Stimulated activated naive CD8-positive, alpha-beta T cell treated with anti-CD3 and anti-CD28 coated beads, Interleukin-15, amount 100 ng/mL, for 72 hours (primary cell): ENCODE measurements at places on chromosomes 3 and 15.

- DNase-seq: no peak
Observed at GRCh38 chr15:74141591-74141990, 11.2 kb downstream of the ISLR2 start.

GRCh38 chr3:160040181-160040580 lies 51.5 kb downstream of the IL12A start:
- no peak for DNase-seq

DNA sequence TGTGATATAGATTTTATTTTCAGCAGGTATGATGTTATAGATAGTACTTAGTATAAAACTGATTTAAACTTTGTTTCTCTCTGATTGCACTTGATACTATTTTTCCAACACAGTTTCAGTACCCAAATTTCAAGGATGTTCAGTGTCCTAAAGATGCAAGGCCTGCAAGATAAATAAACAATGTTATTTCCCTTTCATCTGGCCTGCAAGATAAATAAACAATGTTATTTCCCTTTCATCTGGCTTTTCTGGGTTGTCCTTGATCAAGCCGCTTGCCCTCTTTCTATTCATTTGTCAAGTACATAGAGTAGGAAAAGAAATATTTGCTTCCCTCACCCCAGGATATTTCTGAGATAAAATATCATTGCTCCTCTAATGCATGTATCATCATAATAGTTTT lies 571.0 kb downstream of the FGF12 start:
- DNase-seq: no peak

- DNase-seq: no peak
Observed at GRCh38 chr3:184481984-184482671, 79.5 kb upstream of the EPHB3 start.

GRCh38 chr15:77753281-77753873 lies 120.7 kb upstream of the LINGO1 start:
- no peak for DNase-seq

GRCh38 chr15:77031376-77032050 lies 36.6 kb downstream of the PSTPIP1 start:
- peak; percentile 34 for DNase-seq

DNA sequence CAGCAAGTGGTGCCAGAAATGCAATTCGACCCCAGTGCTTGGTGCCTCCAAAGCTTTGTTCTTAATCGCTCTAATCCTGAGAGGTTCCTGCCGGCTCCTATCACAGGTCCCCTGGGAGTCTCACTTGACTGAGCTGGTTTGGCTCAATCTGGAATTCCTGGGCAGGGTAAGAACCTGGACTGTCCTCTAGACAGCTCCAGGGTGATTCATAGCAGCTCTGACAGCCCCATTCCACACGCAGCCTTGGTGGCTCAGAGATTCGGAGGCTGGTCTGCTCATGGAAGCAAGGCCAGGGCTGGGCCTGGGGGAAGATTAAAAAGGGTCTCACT lies 37.9 kb downstream of the MYO5C start:
- DNase-seq: no peak

GRCh38 chr15:53611145-53611920 lies 148.1 kb downstream of the WDR72 start:
- DNase-seq: no peak

DNA sequence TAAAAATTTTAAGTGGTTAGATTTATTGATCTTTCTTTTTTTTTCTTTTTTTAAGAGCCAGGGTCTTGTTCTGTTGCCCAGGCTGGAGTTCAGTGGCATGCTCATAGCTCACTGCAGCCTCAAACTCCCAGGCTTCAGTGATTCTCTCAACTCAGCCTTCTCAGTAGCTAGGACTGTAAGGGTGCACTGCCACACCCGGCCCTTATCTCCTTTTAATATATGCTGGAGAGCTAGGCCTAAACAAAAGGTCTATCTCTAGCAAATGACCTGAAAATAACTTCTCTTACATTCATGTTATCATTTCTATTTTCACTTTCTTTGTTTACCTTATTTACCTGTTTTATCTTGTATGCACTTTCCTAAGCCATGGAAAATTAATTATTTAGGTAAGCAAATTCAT lies 35.2 kb upstream of the MELTF start:
- DNase-seq: no peak

DNA sequence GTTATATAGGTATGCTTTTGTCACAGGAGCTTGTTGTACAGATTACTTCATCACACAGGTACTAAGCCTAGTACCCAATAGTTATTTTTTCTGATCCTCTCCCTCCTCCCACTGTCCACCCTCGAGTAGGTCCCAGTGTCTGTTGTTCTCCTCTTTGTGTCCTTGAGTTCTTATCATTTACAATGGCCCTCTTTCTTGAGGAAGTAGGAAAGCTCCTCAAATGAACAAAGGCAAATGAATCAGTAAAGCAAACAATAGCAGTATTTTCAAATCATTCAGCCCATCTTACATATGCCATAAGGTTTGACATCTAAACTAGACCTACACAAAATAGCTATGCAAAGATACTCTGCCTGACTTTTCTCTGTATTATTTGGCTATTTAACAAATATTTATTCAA lies 211.5 kb downstream of the CDIN1 start:
- DNase-seq: no peak

- no peak for DNase-seq
Observed at GRCh38 chr3:128348075-128348474, 118.6 kb downstream of the DNAJB8 start.

- peak; percentile 22 for DNase-seq
Observed at GRCh38 chr15:68843425-68844311, 23.0 kb upstream of the ANP32A start.

GRCh38 chr3:44031387-44032380 lies 210.0 kb upstream of the TOPAZ1 start:
- DNase-seq: no peak

GRCh38 chr15:69161079-69161877 lies 843 bp downstream of the GLCE start:
- peak; percentile 27 for DNase-seq

DNA sequence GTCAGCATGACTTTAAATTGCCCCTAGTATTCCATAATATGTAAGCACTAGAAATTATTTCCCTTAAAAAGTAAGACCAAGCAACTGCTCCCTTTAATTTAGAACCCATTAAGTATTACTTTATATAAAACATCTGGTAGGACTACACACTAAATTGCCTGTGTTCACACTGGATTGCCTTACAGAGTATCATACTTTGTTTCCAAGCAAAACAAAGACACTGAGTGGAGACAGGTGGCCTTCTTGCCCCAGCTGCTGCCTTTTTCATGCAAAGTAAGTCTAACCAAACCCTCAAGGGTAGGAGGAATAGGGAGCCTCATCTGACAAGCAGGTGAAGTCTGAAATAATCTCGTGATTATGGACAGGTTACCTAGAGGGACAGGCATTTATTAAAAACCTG lies 87.3 kb downstream of the PEX5L start:
- DNase-seq: no peak

- no peak for DNase-seq
Observed at GRCh38 chr3:12286927-12287726, 1.7 kb upstream of the PPARG start.

- no peak for DNase-seq
Observed at GRCh38 chr3:103613397-103614156, 1178.8 kb downstream of the ZPLD1 start.

DNA sequence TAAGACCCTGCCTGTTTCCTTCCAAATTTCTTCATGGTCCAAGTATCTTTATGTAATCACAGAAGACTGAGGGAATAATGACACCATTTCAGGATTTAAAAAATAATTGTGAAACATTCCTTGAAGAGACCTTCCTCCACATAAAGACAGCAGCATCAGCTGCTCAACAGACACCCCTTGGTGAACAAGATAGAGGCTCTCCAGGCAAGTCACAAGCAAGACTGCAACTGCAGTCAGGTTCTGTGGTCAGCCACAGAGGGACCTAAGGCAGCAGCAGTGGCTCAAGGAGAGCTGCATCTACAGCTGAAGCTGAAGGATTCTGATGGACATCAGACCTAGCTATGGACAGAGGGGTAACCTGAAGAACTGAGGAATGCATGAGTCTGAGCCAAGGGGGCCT lies 97.2 kb upstream of the C3orf80 start:
- DNase-seq: no peak

GRCh38 chr3:7574435-7574834 lies 713.5 kb downstream of the GRM7 start:
- DNase-seq: no peak

DNA sequence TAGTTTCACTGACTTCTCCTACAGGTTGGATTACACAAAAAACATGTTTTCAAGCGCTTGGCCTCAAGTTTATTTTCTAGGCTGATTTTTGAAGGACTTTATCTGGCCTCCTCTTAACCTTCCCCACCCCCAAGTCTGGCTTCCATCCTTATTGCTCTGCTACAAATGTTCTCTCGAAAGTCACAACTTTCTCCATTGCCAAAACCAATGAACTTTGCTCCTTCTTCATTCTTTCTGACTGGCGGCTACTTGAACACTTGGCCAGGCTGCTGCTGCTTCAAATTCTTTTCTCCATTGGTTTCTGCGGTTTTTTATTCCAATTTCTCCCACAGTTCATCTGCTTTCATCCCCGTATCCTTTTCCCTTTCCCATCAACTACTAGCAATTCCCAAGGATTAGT lies 106.6 kb downstream of the TOP2B start:
- DNase-seq: no peak

- no peak for DNase-seq
Observed at GRCh38 chr15:39296955-39297354, 283.9 kb upstream of the THBS1 start.

DNA sequence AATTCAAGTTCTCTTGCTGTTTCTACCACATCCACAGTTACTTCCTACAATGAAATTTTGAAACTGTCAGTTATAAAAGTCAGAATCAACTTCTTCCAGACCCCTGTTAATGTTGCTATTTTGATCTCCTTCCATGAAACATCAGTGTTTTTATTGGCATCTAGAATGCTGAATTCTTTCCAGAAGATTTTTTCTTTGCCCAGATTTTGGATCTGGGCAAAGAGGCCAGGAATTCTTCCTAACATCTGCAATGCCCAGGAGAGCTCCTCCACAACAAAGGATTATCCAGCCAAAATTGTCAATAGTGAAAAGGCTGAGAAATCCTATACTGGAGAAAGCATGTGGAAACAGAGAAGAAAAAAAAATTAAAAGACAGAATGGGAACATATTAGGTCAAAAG lies 75.5 kb downstream of the SERPINI1 start:
- DNase-seq: no peak

- DNase-seq: peak; percentile 38
Observed at GRCh38 chr3:188049606-188050530, 104.1 kb upstream of the LPP start.

DNA sequence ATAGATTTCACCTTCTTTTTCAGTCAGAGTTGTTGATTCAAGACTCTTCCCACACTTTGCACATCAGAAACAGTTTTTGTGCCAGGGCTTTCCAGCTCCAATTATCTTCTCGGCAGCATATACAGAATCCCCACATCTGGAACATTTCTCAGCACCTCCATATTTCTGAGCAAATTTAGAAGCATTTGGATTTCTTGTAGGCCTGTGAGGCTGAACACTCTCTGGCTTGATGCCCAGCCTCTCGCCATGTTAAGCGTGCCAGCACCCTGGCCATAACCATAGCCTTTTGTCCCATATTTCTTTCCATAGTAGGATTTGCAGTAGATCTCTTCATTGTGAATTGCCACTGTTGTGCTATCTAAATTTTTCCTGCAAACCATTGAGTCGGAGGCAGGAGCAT lies 28.3 kb downstream of the CD80 start:
- no peak for DNase-seq

GRCh38 chr3:164673738-164674137 lies 404.6 kb downstream of the SI start:
- DNase-seq: no peak

- no peak for DNase-seq
Observed at GRCh38 chr3:175005881-175006280, 146.7 kb downstream of the NAALADL2 start.

GRCh38 chr15:84947947-84948830 lies 33.5 kb upstream of the PDE8A start:
- no peak for DNase-seq

- DNase-seq: no peak
Observed at GRCh38 chr3:175066617-175067415, 207.7 kb downstream of the NAALADL2 start.

DNA sequence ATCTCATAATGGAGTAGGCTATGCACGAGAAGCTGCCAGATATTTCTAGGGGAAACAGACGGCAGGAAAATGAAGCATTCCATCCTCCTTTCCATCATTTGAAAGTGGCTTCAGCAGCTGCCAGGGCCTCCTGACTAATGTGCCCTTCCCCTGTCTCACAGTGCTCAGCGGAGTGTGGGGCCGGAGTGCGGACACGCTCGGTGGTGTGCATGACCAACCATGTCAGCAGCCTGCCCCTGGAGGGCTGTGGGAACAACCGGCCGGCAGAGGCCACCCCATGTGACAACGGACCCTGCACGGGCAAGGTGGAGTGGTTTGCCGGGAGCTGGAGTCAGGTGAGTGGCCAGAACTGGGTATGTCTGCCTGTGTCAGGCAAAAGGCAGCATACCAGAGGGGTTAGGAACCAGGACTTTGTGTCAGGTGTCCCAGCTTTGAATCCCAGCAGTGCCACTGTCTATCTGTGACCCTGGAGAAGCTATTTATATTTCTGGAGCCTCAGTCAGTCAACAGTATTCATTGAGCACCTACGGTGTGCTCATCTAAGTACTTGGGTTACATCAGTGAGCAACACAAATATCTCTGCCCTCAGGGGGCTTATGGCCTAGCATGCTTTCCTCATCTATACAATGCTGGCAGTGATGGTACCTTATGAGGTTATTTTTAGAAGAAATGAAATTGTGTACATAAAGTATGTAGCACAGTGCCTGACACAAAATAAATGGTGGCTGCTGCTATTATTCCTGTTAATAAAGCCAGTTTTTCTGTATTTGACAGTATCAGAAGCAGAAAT lies 52.4 kb upstream of the NR2E3 start:
- DNase-seq: no peak

- DNase-seq: no peak
Observed at GRCh38 chr3:195777975-195778374, 33.8 kb downstream of the MUC4 start.

DNA sequence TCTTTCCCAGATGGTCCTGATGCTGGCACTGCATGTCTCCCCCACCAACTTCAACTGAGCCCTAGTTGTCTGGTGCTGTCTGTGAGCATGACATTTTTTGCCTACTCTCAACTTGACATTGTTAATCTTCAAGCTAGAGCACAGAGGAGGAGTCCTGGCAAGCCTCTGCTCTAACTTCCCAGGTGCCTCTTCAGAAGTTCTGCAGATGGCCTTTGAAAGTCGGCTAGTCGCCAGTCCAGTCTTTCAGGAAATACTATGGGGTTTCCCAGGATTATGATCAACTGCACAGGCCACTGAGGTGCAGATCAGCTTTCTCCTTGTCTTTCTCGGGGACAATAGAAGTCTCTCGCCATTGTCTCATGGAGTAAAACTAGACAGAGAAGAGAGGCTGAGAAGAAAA lies 86.7 kb downstream of the ST8SIA2 start:
- no peak for DNase-seq

DNA sequence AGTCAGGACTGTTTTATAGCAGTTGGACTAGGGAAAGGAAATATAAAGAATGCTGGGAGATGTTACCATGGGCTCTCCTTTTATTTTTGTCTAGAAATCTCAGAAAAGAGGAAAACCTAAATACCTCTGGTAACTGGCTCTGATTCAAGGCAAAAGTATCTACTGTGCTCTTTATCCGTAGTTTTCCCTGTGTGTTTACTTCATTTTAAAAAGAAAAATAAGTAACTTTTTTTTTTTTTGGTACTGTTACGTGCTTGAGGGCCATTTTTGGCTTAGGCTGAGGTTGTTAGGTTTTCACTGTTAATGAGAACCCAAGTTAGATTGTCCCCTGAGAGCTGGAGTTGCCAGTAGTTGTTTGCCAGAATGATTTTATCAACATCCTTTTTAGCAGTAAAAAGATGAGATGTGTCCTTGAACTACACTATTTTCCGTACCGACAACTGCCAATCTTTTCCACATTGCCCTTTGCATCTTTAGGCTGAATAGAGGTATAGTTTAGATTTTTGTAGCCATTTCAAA lies 35.8 kb downstream of the IQGAP1 start:
- DNase-seq: no peak
